Vagina (tissue), 2 donors: ENCODE measurements at places on chromosomes 1 and 21.

DNA sequence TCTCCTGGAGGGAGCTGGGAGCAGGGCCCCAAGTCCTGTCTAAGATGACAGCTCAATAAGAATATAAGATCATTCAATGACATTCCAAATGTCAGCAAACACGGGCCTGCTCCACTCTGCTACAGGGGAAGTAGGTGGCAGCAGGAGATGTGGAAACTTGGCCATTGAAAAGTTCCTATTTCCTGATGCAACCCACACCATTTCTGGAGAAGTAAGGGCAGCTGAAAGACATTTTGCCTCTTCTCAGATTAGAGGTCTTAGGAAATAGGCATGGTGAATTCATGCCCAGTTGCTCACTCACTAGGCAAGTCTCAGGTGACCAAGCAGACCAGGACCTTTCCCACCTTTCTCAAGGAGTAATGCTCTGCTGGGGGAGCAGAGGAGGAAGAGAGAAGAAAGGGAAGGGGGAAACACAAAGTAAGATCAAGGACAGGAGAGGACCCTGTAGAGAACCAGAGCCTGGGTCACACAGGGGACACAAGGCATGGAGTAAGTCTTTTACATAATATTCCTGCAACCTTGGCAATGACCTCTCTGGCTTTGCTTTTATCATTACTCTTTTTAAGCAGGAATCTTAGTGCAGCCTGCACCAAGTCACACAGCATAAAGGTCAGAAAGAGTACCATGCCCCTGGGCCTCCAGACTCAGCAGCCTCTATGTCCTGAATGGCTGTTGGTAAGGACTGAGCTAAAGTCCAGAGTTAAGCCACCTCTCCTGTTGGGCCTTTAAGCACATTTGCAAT is 68.9 kb downstream of the DMAP1 start:
- DNase-seq = no peak

- no peak for DNase-seq
Observed at GRCh38 chr1:175857756-175858155, 114.4 kb upstream of the TNR start.

DNA sequence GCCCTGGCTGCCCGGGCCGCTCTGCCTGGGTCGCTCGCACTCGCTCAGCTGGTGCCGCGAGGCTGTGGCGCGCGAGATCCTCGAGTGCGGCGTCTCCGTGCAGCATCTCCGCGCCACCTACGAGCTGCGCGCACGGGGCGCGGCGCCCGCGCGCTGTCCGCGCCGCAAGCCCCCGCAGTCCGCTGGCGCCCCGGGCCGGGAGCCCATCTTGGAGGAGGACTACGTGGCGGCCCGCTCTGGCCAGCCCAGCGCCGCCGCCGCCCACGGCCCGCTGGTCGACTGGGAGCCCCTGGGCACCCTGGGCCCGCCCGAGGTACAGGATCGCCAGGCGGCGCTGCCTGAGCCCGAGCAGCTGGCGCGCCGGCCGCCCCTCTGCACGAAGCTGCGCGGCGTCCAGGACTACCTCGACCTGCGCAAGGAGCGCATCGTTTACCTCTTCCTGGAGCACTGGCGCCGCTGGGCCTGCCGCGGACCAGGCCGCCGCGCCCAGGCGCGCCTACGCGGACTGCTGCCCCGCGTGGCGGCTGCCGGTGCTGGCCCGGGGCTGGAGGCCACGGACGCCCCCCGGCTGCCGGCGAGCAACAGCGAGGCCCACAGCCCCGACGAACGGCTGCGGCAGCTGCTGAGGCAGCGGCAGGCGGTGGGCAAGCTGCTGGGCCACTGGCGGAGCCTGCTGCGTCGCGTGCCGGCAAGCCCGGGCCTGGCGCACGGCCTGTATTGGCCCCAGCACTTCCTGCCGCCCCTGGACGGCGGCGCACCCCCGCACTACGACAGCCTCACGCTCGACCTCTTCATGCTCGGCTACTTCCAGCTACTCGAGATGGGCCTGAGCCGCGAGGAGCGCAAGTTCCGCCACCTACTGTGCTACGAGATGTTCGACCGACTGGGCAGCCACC is 10.9 kb downstream of the TNFRSF25 start:
- no peak for DNase-seq

DNA sequence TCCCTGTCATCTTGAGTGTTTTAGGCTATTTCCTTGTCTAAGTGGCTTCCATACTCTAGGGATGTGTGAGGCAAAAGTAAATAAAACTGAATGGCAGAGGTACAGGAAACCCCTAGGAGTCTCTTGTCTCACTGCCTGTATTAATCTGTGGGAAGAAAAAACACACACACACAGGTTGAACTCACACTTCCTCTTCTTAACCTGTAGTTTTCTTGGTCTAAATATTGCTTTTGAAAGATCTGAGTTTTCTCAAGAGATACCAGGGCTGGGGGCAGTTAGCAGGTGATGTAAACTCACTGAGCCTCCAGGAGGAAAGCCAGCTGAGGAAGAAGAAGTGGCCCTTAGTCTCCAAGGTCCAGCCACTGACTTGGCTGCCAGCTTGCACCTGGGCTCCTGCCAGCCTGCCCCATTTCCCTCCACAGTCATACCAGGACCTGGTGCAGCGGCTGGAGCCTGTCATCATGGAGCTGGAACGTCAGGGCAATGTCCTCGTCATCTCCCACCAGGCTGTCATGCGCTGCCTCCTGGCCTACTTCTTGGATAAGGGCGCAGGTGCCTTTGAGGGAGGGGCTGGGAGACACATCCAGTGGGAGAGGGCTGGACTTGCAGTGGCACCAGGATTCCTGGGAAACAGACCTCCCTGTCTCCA is 16.9 kb downstream of the PFKFB2 start:
- DNase-seq = no peak

DNA sequence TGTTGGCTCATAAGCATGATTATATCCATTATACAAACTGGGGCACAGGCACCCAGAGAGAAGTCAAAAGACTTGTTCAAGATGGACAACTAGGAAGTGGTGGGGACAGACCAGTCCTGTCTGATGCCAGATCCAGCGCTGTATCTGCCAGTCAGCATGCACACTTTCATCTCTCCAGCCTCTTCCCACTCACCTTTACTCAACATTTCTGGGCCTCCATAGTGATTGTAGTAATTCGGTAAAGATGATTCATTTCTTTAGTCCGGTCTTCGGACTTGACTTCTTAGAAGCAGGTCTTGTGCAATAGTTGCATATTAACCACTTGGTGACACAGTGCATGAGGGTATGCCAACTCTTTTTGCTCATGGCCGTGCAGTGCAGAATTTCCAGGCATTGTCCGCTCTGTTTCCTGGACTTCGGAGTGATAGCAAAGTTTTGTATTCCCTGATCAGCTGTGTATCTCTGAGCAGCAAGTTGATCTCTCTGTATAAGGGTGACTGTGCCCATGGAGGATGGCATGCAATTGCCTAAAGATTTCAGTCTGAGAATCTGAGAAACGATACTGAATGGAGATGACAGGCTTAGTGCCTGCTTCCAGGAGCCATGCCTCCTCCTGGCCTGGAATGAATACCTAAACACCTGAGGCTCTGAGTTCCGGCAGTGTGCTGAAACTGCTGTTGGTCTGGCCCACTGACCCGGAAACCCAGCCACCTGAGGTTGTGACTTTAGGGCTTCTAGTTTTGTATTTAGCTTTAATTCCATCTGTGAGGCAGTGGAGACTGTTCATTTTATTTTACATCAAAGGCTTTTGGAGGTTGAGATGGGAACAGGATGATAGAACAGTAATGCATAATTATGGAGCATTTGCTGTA is 39.0 kb downstream of the GALNT2 start:
- no peak for DNase-seq

GRCh38 chr1:20148571-20149500 is 9.7 kb downstream of the PLA2G2F start:
- no peak for DNase-seq
